ENCODE measurements at places on chromosomes 2 and 18. TPM values are rescaled to one million over a fixed set of nuclear protein-coding genes. Genes with fewer than 3 reads are reported as not detected.

TEKT4 gene
- not detected for total RNA-seq

CAVIN2 gene
- 6.9 TPM for total RNA-seq

NDC80 gene
- total RNA-seq, result 3.4 TPM

CRYGD gene
- total RNA-seq, result 1.2 TPM

PLEKHH2 gene
- total RNA-seq, result 2.5 TPM

CRIM1 gene
- total RNA-seq, result 52.1 TPM

ACTR1B gene
- total RNA-seq, result 25.8 TPM

NEB gene
- total RNA-seq, result 1.7 TPM
